T follicular helper cell (primary cell): ENCODE measurements at places on chromosomes 2 and 18.

- DNase-seq: no peak
Observed at GRCh38 chr2:41510108-41510507, 537.7 kb upstream of the PKDCC start.

- DNase-seq: no peak
Observed at GRCh38 chr2:204635478-204635877, 90.2 kb downstream of the PARD3B start.

- no peak for DNase-seq
Observed at GRCh38 chr2:62792408-62792807, 86.9 kb downstream of the EHBP1 start.

GRCh38 chr2:42930025-42930581, 137.7 kb upstream of the HAAO start:
- DNase-seq: no peak

GRCh38 chr2:27121906-27122305, 1.7 kb upstream of the ABHD1 start:
- no peak for DNase-seq

DNA sequence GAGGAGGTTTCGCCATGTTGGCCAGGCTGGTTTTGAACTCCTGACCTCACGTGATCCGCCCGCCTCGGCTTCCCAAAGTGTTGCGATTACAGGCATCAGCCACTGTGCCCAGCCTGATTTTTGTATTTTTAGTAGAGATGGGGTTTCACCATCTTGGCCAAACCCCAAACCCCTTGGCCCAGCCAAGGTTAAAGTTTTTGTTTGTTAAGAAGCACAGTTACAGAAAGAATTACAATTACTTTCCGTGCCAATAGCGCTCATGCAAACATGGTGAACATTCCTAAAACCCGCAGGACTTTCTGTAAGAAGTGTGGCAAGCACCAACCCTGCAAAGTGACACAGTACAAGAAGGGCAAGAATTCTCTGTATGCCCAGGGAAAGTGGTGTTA, 26.1 kb downstream of the ITSN2 start:
- no peak for DNase-seq

DNA sequence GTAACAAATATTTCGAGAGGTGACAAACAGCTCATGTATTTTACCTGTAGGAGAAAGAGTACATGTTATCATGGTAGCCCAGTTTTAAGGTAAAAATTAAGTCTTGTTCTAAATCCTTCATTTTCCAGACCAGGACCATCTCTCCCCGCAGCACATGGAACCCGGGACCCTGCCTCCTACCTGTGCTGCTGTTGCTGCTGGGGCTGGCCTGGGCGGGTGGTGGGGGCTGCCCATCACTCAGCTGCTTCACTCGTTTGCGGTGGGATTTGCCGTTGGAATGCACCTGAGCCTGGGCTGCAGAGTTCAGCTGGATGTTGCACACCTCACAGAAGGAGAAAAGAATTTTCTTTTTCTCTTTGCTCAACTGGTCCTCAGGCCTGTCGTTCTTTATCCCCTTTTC, 92.1 kb downstream of the ZNF385B start:
- DNase-seq: no peak

GRCh38 chr2:209351636-209352035, 72.2 kb upstream of the MAP2 start:
- DNase-seq: no peak

GRCh38 chr2:71620116-71620515, 166.8 kb downstream of the DYSF start:
- no peak for DNase-seq

- no peak for DNase-seq
Observed at GRCh38 chr2:224029876-224030275, 9.2 kb downstream of the SERPINE2 start.

- no peak for DNase-seq
Observed at GRCh38 chr2:201779901-201780673, 646 bp downstream of the ALS2 start.

DNA sequence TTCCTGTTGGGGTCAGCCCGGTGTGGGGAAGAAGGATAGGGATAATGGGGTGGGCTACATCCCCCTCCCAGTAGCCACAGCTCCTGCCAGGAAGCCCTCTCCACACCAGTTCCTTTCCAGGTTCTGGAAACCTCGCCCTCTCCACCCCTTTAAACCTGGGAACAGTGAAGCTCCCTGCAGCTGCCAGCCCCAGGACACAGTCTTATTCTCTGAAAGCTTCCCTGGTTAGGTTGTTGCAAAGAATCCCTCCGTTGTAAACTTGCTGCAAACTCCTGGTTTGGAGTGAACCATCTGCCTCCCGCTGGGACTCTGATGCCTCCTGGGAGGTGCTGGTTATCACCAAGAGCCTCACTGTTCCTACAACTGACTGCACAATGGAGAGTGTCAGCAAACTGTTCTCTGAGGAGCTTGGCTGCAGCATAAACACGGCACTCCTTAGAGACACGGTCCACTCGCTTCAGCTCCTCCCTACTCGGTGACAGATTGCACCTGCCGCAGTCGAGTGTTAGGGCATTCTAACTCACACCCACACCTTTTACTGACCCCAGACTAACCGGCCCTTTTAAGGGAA, 261.8 kb upstream of the RAB6C start:
- no peak for DNase-seq

- DNase-seq: no peak
Observed at GRCh38 chr18:3520230-3521085, 70.5 kb downstream of the TGIF1 start.

- no peak for DNase-seq
Observed at GRCh38 chr2:237486819-237487448, at the start of gene MLPH. Gene MLPH (plus strand): TSS chr2:237487251. CDS start chr2:237493427, 6,176 bp downstream.

- no peak for DNase-seq
Observed at GRCh38 chr18:44895176-44895798, 214.6 kb downstream of the SETBP1 start.

DNA sequence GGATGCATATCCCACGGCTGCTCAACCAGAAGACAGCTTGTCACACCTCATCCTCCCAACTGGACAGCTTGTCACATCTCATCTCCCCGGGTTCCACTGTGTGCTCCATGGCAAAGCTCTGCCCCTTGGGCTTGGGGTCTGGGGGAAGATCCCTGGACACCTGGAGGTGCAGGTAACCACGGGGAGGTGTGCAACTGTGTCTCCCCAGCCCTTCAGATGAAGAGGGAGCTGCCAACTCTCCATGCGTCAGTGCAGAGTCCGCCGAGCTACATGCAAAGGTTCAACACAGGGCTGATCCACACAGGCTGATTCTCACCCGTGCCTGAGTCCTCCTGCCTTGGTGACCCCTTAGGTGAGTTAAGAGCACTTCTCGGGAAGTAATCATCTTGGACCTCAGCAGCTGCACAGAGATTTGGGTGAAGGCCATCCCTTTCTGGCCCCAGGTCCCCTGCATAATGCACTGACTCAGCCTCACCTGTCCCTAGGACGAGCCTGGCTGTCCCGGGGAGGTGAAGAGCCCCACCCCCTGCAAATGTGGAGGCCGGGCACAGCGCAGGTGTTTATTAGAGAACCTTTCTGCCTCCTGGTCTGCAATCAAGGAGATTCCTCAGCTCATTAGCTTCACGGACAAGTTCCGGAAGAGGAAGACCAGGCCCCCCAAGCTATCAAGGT, 157.9 kb downstream of the PXDN start:
- DNase-seq: no peak

DNA sequence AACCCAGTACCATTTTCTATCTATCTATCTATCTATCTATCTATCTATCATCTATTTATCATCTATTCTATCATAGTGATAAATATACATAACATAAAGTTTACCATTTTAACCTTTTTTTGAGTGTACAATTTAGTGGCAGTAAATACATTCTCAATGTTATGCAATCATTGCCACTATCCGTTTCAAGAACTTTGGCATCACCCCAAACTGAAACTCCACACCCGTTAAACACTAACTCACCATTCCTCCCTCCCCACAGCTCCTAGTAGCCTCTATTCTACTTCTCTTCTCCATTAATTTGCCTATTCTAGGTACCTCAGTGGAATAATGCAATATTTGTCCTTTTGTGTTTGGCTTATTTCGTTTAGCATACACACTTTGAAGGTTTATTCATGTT, 82.5 kb upstream of the KCNE4 start:
- DNase-seq: no peak

DNA sequence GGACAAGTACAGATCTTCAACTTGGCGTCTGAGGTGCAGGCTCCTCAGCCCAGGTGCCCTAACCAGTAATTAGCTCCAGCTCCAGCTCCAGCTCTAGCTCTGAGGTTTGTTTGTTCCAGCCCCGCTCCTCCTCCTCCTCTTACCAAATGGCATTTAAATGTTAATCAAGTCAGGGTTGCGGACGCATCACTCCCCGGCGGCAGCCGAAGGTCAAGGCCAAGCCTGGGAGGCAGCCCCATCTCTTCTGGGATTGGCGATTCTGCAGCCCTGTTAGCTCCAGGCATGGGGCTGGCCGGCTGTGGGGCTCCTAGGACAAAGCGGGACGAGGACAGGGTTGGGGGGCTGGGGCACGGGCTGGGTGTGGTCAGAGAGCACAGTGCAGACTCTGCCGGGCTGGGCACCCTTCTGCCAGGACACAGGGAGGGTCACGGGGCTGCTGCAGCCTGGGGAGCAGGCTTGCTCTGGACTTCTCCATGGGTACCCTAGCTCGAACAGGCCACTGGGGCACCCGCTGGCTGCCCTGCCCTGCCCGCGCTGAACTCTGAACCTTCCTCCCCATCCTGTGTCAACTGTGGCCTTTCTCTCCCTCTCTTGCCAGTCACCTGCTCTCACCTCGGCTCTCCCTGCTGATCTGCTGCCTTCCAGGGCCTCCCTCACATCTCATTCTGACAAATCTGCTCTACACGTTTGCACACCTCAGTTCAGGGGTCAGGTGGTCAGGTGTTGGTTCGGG, 203.3 kb downstream of the CELF4 start:
- no peak for DNase-seq

DNA sequence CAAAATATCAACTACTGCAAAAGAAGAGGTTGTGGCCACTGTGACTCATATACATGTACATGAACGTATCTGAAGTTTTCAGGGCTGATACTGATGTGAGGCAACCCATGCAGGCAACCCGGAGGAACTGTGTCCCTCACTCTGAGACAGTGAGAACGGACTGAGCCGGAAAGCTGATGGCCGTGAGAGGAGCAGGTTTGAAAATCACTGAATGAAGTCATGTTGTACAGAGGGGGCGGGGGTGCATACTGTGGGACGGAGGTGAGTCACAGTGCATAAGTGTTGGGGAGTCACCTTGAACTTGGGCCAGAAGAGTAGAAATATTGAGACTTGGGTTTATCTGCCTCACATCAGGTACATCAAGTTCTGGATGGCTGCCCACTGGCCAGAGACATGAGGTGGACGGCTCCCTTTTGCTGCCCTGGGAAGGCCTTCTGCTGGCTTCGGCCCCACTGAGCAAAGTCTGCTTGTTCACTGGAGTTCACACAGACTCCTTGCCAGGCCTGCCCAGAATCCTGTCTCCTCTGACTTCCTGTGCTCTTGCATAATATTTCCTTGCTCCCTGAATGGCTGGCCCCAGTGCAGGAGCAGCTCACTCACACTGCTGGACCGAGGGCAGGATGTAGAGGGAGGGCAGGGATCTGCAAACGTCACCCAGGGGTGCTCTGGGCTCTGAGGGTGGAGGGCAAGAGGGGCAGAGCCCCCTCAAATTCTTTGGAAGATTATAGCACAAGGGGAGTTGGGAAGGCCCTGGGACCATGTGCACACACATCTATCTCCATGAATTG, 18.1 kb downstream of the EPAS1 start:
- no peak for DNase-seq

- DNase-seq: no peak
Observed at GRCh38 chr18:46220116-46220515, 115.9 kb downstream of the HAUS1 start.

DNA sequence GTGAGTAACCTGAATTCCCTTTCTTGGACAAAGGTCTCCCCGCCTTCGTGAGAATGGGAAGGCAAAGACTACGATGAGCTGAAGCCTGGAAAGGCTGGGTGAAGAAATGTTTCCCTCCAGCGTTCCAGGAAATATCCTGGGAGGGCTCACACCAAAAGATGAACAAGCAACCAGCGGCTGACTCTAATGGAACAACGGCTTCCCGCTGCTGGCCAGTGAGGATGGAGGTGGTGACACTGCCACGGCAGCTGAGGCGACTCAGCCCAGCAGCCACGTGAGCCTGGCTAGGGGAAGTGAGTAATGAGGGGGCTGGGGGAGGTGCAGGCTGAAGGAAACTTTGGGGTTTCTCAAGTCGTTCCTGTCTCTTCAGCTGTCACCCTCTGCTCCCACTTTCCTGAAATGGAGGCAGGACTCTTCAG, 105.0 kb upstream of the SMAD7 start:
- DNase-seq: no peak

- DNase-seq: no peak
Observed at GRCh38 chr2:217305882-217306281, 446.0 kb upstream of the TNP1 start.

DNA sequence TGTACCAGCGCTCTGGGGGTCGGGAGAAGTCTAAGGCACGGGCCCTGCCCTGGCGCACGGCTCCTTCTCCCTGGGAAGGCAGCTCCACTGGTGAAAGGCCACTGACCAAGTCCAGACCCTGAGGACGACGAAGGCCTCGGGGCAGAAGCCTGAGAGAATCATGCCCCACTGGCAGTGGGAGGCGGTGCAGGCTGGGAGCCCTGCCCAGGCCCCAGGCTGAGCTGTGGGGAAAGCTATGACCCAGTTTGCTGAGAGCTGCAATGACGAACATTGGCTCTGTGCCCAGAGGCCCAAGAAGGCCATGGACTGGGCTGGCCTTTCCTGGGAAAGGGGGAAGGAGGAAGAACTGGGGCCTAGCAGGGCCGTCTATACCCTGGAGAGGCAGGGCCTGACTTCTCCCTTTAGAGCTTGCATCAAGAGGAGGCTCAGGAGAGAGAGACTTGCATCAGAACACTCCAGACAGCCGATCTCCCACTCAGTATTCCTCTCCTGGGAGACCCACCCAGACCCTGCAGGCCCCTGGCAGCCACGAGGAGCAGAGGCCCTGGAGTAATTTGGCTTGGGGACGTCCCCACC, 32.9 kb downstream of the HS1BP3 start:
- no peak for DNase-seq

GRCh38 chr2:209376686-209377085, 47.2 kb upstream of the MAP2 start:
- no peak for DNase-seq

DNA sequence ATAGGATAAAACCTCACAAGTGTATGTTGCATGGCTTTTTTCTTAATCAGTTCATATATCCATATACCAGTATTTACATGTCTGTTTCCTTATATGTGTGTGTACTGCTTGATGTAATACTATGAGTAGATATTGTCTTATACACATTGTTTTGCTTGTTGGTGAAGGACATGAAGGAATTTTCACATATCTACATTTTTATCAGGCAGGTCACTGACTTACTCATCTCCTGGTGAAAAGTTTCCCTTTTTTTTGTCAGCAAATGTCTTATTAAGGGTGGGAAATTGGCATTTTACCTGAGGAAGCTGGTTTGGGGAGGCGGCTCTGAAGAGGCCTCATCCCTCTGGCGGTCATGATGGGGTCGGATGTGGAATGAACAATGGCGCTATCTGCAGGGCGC, 61.4 kb upstream of the LYPD1 start:
- no peak for DNase-seq

DNA sequence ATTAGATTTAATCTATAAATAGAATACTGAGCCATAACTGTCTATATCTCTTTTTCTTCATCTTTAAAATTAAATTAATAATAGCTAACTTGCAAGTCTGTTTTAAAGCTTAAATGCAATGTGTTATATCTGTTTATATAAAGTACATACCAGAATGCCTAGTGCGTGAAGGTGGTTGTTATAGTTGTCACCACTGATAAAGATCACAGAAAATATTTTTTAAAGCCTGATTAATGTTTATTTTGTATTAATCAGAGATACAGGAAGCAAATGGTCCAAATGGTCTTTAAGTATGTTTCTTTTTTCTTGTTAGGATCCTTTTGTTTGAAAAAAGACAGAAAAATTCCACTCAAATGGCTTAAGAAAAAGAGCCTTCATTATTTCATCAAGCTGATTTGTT, 560.6 kb downstream of the CPS1 start:
- DNase-seq: no peak

GRCh38 chr18:35376393-35376741, 770 bp downstream of the ZNF396 start:
- no peak for DNase-seq
